ENCODE measurements at places on chromosomes 12 and 14.
A peak's percentile ranks its signal among the peaks of the same experiment; 100 is the strongest.

DNA sequence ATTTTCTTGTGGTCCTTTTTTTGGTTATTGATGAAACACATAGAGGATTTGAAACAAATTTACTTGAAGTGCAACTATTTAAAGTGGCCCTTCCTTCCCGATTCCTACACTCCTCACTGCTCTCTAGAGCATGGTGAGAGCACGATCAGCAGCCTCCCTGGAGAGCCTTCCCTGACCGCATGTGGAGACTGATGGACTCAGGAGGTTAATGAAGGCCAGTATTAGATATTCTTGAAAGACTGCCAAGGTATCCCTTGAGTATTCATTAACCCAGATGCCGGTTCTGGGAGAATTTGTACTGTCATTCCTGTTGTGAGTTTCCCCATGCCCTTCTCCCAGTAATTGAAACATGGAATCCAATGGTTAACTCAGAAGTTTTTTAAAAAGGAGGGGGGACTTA lies 102.8 kb upstream of the FGD4 start:
- DNase-seq: no peak

DNA sequence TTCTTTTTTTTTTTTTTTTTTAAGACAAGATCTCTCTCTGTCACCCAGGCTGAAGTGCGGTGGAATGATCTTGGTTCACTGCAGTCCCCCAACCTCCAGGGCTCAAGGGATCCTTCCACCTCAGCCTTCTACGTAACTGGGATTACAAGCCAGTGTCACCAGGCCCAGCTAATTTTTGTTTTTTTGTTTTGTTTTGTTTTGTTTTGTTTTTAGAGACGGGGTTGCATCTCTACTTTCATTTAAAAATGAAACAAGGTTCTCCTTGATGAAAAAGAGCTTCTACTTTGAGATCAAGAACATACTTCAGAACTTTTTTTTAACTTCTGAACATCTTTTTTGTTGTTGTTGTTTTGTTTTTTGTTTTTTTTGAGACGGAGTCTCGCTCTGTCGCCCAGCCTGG lies 121.7 kb upstream of the PRB2 start:
- DNase-seq: no peak

DNA sequence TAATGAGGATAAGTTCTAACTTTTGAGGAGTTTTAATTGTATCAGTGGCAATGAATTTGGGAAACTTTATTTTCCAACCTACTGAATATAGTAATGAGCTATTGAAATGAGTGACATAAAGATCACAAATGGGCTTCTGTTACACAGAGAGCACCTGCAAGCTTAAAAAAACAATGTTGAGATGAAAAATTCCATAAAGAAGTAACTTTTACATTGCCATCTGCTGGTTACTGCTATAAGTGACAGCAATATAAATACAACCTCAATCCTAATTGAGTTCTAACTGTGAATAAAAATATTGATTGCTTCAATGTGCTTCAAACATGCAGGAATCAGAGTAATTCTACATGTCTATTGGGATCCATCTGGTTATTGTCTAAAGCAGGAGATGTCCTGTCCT lies 14.2 kb downstream of the WIF1 start:
- DNase-seq: no peak

DNA sequence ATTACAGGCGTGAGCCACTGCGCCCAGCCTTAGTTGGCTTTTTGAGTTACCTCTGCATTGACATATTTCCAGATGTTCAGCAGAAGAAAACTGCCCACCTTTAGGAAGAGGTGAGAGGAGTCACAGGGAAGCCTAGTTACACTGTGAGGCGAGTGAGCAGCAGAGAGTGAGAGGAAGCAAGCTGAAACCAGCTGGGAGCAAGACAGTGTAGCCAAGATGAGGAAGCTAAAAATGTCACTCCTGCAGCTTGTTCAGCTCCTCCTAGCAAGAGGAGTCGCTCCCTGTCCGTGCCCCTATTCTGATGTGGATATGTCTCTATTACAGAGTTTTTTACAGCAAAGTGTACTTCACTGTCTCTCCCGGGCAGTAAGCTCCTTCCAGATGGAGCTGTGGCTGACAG lies 127.6 kb downstream of the GXYLT1 start:
- DNase-seq: peak; percentile 24

GRCh38 chr12:90126125-90126524 lies 417.5 kb upstream of the ATP2B1 start:
- DNase-seq: no peak

- peak; percentile 30 for DNase-seq
These were observed 106.0 kb upstream of the TMTC1 start for GRCh38 chr12:29889737-29890136.

DNA sequence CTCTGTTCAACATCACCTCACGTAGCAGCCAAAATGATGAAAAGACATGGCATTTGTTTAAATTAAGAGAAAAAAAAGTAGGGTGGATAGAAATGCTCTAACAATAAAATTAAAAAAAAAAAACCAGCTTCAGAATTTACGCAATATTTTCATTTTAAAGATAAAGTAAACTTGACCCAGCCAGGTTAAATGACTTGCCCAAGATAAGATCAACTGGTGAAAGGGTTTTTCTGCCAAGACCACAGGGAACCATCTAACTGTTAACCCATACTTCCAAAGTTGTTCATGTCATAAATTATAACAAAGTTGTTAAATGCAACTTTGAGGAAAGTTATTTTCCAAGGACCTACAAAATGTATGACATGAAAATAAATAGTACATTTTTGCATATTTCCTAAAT lies 129.6 kb upstream of the SOX5 start:
- no peak for DNase-seq

DNA sequence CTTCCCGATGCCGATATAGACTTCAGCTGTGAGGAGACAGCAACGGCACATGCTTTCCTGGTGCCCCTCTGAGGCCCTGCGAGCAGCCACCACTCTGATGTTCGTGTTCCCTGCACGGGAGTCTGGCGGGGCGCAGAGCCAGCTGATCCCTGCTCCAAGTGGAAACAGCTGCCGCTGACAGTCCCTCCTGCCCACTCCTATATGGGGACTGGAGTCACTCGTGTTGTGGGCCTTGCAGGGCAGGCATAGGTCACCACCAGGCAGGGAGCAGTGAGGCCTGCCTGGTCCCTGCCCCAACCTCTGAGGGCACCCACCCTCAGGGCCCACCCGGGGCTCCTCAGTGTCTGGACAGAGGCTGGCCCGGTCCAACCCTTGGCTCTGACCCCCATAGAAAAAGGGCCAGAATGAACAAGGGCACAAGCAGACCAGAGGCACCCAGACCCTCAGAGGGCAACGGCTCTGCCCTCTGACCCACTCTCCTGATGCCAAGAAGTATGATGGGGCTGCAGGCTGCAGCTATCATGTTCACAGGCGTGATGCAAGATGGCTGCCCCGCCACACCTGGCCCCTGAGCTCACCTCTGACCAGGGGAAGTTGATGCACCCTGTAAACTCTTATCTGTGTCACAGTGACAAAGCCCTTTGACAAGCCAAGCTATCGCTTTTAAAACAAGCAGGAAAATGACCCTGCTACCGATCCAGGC lies 181.6 kb downstream of the CALM1 start:
- DNase-seq: peak; percentile 28

- DNase-seq: no peak
These were observed 125.6 kb downstream of the PIWIL1 start for GRCh38 chr12:130463275-130463658.

GRCh38 chr14:24849471-24849870 lies 200.5 kb downstream of the STXBP6 start:
- DNase-seq: no peak

- no peak for DNase-seq
These were observed 35.8 kb downstream of the SUSD6 start for GRCh38 chr14:69647213-69647612.

DNA sequence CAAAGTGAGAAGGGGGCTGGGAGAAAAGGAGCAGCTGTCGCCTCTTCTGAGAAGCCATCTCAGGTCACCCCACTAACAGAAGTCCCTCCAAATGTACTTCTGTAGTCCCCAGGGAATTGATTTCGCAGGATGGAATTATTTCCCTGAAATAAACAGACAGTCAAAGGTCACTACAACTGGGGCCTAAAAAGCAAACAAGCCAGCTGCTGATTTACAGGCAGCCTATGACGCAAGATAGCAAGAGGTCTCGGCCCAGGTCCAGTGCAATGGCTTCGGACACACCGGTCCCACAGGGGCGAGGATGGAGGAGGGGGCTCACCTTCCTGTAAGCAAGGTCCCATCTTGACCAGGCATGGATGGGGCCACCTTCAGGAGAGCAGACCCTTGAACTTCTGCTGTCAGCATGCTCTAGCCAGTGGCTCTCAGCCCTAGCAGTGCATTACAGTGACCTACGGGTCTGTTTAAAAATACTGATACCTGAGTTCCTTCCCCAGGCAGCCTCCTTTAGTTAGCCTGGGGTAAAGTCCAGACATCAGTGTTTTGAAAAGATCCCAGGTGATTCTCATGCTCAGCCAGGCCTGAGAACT lies 18.1 kb downstream of the NUAK1 start:
- no peak for DNase-seq

DNA sequence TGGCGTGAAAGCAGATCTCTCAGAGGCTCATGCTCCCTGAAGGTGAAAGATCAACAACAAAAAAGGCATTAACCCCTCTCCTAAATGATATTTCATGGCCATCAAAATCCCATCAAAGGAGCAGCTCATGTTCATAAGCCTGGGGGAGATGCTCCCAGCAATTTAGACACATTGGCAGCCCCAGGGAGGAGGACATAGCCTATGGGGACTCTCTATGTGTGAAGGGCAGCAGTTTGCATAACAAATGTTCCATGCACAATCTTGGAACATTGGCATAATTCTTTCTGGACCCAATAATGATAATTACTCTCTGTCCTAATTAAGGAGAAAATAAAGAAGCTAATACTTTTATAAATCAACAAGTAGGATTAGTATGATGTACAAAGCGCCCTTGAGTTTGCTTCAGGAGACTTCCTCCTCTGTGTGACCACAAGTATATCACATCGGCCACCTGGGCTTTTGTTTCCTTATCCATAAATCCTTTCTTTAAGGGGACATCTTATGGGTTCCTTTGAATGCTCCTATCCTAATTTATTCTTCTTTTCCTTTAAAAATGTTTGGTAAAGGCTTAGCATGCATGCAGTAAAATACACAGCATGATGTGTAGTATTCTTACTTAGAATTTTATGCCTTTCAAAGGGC lies 161.9 kb upstream of the PLEKHG7 start:
- no peak for DNase-seq

GRCh38 chr12:93101367-93101766 lies 172.3 kb upstream of the EEA1 start:
- no peak for DNase-seq

- DNase-seq: no peak
These were observed 4.4 kb downstream of the RNF10 start for GRCh38 chr12:120538281-120539156.

DNA sequence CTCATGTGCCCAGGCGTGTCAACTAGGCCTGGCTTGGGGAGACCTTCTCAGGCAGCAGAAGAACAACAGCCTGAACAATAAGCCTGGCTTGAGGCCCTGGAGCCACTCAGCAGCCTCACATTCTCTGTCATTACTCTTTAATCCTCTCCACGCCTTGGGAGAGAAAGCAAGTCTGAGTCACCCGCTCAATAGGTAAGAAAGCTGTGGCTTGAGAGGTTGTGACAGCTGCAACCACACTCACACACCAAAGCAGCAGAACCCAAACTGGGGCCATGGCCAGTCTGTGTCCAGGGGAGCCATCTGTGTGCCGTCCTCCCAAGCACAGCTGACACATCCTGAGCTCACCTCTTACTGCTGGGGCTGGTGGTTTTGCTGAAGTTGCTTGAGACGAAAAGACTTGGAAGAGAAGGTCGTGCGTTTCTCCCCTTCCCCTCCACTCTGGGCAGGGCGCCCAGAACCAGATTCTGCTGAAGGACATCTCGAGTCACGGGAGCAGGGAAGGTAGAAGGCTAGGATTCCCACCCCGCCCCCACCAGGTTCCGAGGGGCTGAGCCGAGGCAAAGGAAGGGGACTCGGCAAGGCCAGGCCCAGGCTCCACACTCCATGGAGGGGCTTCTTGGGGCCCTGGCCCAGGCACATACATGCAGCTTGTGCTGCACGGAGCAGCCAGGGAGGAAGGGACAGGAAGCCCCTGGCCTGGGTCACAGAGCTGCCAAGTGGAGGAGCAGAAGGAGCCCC lies 5.5 kb downstream of the TMEM63C start:
- DNase-seq: no peak

DNA sequence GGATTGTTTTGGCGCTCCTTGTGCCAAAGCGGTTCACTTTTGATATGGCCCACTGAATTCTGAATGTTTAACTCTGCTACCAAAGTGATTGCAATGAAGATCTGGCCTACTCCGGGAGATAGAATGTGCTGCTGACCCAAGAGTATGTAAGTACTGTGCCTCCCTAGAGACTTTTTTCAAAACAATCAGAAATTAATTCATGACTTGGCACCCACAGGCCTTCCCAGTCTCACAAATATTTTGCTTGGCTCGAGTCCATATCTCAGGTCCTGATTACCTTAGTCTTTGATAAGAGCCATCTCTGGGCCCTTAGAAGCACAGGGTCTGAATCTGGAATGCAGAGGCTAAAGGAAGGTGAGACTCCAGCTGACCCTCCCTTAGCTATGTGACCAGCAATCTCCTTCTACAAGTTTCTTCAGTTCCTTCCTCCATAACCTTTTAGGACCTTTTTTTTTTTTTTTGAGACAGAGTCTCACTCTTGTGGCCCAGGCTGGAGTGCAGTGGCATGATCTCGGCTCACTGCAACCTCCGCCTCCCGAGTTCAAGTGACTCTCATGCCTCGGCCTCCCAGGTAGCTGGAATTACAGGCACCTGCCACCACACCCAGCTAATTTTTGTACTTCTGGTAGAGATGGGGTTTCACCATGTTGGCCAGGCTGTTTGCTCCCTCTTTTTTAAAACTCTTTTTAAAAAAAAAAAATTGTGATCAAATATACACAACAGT lies 49.5 kb upstream of the METAP2 start:
- no peak for DNase-seq

GRCh38 chr14:80868260-80868659 lies 73.3 kb downstream of the CEP128 start:
- DNase-seq: no peak

- DNase-seq: no peak
These were observed 378.0 kb upstream of the DDHD1 start for GRCh38 chr14:53531156-53531555.

DNA sequence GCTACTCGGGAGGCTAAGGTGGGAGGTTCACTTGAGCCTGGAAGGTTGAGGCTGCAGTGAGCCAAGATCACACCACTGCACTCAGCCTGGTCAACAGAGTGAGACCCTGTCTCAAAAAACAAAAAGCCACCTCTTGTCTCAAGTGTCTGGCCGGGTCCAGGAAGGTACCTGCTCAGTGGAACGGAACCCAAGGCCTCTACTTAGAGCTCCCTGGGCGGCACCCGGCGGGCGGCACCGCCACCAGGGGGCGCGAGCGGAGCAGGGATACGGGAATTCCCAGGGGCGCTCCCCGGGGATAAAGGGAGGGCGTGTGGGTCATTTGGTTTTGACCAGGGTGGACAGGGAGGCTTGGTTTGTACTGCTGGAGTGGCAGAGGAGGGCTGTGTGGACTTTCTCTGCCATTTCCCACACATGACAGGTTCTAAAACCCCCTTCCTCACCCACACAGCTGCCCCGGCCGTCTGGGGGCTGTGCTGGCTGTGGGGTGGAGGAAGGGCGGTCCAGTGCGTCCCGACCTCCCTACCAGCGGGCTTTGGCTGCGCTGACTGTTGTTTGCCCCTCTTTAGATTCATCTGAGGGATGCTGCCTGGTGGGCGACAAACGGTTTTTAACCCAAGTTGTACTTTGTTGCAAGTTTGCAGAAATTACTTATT lies 91.4 kb downstream of the SETD3 start:
- DNase-seq: no peak

GRCh38 chr12:20269337-20270067 lies 98.8 kb upstream of the PDE3A start:
- no peak for DNase-seq

All from pons (tissue), 1 donor.